ENCODE measurements at places on chromosomes 4 and X.

GRCh38 chr4:56976837-56977320 lies 527 bp downstream of the NOA1 start:
- peak; percentile 43 for DNase-seq

GRCh38 chr4:6425336-6425735 lies 47.1 kb downstream of the PPP2R2C start:
- DNase-seq: no peak

DNA sequence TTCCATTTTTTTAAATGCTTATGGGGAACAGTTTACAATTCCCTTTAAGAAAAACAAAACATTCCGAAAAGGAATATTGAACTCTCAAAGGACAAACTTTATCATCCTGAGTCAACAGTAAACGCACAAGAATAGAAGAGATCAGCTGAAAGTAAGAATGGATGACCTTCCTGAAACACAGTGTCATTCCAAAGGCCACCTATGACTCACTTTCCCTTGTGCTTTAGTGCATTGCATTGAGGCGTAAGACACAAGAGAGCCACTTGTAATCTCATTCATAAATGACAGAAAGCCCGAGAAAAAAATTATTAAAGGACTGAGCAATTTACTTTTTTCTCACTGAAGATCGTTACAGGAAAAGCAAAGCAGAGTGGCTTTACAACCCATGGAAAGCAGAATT lies 1062.4 kb upstream of the DIAPH2 start:
- DNase-seq: no peak

GRCh38 chrX:131987252-131987651 lies 35.9 kb upstream of the STK26 start:
- DNase-seq: peak; percentile 3

- no peak for DNase-seq
Observed at GRCh38 chr4:36704289-36704688, 422.9 kb downstream of the DTHD1 start.

- DNase-seq: no peak
Observed at GRCh38 chr4:82469791-82470345, 39.5 kb downstream of the ENOPH1 start.

GRCh38 chr4:71195924-71196323 lies 142.9 kb upstream of the SLC4A4 start:
- no peak for DNase-seq

GRCh38 chr4:152109531-152110509 lies 349.0 kb upstream of the GATB start:
- no peak for DNase-seq

- DNase-seq: no peak
Observed at GRCh38 chrX:65635822-65636221, 31.6 kb upstream of the MSN start.

- no peak for DNase-seq
Observed at GRCh38 chr4:116664198-116664597, 421.2 kb downstream of the TRAM1L1 start.

GRCh38 chr4:159698336-159698735 lies 595.5 kb downstream of the RAPGEF2 start:
- no peak for DNase-seq

DNA sequence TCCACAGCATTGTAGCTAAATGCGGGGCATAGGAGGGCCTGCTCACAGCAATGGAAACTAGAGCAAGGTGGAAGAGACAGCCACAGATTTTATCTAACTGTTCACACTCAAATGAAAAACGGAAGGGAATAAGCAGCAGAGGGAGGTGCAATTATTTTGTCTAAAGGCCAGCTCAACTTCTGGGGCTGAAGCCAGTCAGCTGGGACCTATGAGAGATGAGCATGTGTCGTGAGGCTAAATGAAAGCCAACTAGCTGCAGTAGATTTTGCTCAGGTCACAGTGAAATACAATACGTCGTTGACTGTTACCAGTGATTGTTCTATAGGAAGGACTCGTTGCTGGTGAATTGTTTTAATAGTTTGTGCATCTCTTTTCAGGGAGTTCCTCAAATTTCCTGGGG lies 26.4 kb upstream of the FGFBP2 start:
- DNase-seq: no peak
